CD8-positive, alpha-beta T cell (primary cell): ENCODE measurements at places on chromosomes 16 and 17.

- DNase-seq, result no peak
Observed at GRCh38 chr16:84262939-84263338, 23.1 kb upstream of the KCNG4 start.

- DNase-seq, result no peak
Observed at GRCh38 chr17:55648086-55648485, 74.6 kb downstream of the TMEM100 start.

DNA sequence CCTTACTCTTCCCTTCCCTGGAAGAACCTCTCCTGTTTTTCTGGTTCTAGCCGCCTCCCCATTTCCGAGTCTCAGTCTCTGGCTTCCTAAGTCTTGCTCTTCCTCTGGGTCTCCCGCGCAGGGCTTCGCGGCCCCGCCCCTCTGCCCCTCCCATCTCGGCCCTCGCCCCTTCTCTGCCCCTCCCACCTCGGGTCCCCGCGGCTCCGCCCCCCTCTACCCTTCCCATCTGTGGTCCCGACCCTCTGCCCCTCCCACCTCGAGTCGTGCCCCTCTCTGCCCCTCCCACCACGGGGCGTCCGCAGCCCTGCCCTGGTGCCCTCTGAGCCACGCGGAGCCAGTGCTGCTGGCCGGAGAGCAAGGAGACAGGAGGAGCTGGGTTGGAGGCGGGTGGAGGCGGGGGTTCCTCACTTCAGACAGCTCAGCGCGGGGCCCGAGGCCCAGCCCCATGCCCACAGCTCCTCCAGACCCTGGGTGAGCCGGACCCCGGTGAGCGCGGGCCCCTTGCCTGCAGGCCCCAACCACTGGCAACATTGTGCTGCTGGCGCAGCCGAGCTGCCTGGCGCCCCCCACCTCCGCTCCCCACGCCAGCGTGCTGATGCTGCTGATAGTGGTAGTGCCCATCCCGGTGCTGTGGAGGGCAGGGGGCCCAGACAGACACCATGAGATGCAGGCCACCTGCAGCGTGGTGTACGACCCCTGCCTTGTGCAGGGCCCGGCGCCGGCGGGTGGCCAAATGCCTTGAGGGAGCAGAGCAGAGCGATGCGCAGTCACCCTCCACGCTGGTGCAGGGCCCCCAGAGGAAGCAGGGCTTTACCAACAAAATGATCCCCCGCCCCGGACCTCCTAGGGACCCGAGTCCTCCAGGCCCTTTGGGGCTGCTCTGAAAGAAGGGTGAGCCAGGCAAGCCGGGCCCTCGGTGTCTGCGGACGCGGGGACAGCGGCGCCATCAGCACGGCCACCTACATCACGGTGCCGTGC, 2115.3 kb downstream of the TP53TG3F start:
- DNase-seq, result no peak

GRCh38 chr17:71176331-71176730, 944.5 kb upstream of the SOX9 start:
- DNase-seq, result no peak

GRCh38 chr17:29504711-29505110, 62.1 kb downstream of the ABHD15 start:
- no peak for DNase-seq

DNA sequence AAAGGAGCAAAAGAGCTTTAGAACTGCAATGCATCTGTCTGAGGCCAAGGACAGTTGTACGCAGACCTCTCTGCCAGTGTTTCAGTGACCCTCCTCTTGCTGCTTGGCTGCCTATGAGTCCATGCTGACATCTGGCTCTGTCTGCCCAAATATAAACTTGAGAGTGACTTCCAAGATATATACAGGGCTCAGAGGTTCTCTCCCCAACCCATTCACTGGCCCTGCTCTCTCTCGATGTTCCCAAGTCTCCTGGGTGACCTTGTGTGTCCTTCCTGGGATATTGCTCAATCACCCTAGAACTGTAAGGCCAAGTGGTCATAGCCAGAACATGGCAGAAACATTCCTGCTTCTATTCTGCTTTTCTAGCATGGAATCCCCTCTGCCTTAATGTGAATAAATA, 716.3 kb downstream of the WWOX start:
- no peak for DNase-seq

- DNase-seq, result no peak
Observed at GRCh38 chr16:65961476-65962143, 404.9 kb upstream of the CDH5 start.

DNA sequence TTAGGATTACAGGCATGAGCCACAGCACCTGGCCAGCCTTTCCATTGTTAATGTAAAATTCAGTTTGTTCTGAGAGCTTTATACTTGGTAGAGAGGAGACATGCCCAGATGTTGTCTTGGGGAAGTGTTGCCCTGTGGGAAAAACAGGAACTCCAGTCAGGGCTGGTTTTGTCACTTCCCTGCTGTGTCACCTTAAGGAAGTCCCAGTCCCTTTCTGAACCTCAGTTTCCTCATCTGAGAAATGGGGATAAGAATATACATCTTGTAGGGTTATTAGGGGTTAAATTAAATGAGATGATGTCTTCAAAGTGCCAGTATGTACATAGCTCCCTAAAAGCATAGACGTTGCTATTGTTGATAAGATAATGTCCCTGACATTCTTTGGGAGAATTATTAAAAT, 25.3 kb downstream of the CLEC16A start:
- no peak for DNase-seq

- DNase-seq, result no peak
Observed at GRCh38 chr16:165539-166374, at the start of gene HBM. TSS of gene HBM (plus strand) at chr16:165978. CDS start at chr16:165998, 20 bp downstream.

DNA sequence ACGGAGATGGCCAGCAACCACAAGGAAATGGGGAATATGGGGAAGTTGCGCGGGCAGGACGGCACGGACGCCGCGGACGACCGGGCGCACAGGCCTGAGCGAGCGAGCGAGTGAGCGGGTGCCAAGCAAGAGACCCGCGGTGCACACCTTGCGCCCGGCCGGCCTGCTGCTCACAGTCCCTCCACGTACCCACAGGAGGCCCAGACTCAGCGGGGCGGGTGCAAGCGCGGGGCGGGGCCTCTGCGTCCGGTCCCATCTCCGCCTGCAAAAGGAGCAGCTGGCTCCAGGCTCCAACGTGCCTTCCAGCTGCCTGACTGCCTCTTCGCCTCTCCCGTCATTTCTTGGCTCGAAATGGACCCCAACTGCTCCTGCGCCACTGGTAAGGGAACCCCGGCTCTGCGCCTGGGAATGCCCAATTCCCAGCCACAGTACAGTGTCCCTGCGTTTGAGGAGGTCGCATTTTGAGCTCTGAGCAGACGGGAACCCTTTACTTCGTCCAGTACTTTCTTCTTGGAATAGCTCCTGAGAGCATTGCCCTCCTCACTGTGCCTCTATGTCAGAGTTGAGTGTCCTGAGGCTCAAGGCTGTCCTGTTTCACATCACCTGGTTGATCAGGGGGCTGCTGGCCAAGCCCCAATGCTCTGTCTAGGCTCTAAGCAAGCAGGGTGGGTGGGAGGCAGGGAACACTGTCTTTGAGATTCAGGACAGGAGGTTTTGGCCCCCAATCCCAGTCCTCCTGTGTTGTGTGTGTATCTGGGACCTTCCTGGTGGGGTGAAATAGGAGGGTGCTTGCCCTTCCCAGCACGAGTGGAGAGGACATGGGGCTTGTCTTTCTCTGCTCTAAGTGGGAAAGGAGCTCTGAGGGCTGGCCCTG, 8.1 kb upstream of the MT1E start:
- no peak for DNase-seq

DNA sequence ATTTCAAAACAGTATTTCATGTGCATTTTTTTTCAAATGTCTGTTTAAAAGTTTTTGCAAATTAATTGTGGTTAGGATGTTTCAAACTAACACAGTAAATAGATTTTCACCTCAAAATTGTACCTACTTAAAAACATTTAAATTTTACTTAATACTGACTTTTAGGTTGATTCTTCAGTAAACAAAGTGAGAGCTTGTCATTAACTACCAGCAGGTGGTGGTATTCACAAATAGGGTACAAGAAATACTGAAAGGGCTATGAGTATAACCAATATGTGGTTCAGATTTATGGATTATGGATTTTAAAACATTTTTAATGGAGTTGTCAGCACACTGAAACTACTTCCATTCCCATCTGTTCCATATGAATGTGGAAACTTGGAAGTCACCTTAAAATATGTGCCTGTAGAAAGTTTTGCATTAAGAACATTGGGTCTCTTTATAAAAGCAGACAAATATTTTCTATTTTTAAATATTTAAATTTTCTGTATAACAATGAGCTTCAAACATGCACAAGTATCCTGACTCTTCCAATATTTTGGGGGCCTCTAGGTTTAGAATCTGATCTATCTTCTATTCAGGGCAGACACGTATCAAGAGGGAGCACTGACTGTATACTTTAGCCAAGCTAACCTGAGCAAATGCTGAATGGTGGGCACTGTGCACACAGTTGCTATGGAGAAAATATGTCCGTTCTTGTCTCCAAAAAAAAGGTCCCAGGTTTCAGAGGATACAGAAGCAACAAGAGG, 155.6 kb downstream of the SNX11 start:
- no peak for DNase-seq

- DNase-seq, result no peak
Observed at GRCh38 chr16:23365602-23366240, 63.6 kb downstream of the SCNN1B start.

DNA sequence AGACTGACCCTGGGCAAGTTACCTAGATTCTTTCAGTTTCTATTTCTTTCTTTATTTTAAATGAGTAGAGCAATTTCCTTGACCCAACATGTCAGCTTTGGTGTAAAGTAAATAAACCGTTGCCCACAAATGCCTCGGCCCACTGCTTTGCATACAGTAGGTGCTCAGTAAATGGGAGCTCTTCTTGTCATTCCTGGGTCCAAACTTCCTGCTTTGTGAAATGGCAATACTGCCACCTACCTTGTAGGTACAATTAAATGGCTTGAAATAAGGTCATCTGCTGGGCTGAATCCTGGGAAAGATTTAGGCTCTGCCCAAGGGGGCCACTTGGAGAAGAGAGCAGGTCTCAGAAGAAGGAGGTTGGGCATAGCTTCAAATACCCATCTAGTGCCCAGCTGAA, 253.0 kb downstream of the HS3ST3B1 start:
- no peak for DNase-seq

- peak; percentile 55 for DNase-seq
Observed at GRCh38 chr16:47143677-47144558, at the start of gene NETO2. TSS of gene NETO2 (minus strand) at chr16:47143945. CDS start at chr16:47143612, 333 bp downstream.

GRCh38 chr16:68740628-68741346, 3.7 kb downstream of the CDH1 start:
- DNase-seq, result no peak

GRCh38 chr17:8894673-8895578, 27.5 kb upstream of the PIK3R6 start:
- DNase-seq, result peak; percentile 60

GRCh38 chr17:75182319-75182568, 515 bp downstream of the SUMO2 start:
- no peak for DNase-seq

GRCh38 chr17:62597920-62598319, 29.6 kb upstream of the MRC2 start:
- DNase-seq, result no peak

DNA sequence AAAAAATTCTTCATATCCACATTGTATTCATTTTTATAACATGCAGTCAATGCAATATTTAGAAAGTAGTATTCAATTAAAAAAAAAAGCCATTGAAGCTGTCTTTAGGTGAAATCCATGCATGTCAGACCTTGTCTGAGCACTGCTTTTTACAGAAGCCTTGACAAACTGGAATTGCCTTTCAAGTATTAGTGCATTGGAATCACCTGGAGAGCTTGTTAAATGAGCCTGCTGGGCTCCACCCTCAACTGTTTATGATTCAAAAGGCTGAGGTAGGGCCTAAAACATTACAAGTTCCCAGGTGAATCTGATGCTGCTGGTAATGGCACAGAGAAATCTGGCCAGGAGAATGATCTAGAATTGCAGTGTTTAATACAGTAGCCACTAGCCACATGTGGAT, 85.8 kb downstream of the HIC1 start:
- DNase-seq, result no peak

DNA sequence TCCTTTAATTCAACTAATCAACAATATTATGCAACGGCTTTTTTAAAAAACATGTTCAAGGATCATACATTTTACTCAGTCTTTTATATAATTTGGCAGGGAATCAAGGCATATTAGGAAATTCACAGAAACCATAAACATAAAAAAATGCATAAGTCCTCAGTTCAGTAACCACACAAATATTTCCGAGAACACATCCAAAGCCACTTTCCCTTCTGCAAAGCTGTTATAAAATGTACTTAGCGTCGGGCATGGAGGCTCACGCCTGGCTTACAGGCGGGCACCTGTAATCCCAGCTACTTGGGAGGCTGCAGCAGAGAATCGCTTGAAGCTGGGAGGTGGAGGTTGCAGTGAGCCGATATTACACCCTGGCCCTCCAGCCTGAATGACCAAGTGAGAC, 9.7 kb upstream of the ZC3H7A start:
- no peak for DNase-seq

DNA sequence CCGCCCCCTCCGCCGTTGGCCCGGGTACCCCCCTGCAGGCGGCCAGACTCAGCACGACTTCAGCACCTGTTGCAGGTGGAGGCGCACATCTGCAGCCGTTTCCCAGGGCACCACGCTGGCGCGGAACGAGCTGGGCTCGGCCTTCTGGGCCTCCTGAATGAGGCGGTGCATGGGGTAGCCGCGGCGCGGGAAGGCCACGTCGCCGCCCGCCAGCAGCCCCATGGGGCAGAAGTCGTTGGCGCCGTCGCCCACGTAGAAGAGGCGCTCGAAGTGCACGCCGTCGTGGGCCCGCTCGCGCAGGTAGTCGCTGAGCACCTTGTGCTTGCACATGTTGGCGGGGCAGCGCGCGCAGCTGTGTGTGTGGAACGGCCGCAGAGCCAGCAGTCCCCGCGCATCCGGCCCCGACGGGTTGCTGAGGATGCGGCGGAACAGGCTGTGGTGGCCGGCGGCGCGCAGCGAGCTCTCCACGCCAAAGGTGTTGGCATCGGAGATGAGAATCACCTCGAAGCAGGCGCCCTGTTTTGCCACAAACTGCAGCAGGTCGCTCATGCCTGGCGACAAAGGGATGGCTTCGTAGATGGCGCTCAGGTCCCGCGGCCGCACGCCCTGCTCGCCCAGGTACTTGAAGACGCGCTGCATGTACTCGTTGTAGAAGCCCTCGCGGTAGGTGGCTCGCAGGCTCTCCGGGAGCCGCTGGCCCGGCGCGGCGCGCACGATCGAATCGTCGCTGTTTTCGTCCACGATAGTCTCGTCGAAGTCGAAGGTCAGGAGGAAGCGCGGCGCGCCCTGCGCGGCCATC, 6.2 kb downstream of the PHOSPHO1 start:
- peak; percentile 59 for DNase-seq

DNA sequence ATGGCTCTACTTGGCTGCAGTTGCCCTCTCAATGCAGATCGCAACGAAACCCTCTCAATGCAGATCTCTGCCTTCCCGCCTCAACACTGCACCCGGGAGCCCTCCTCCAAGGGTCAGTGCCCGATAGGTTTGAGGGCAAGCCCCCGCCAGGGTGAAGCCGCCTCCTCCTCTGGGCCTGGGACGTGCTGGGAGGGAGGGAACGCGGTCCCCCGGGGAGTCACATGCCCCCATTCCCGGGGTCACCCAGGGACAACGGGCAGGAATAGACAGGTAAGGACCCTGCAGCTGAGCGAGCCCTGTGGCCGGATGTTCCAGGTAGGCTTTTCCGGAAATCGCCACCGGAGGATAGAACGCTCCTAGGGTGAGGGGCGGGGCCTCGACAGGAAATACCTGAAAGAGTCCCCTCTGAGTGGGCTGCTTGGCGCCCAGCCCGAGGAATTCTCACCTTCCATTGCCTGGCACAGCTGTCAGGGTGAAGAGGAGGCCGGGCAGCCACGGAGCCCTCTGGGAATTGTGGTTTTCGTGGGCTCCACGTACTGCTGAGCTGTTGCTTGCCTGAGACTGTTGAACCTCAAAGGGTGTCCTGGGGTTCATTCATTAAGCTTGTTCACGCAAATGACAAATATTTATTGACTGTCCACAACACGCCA, 12.8 kb downstream of the ZNF174 start:
- no peak for DNase-seq

- DNase-seq, result no peak
Observed at GRCh38 chr17:42284566-42284965, 3.7 kb upstream of the STAT5A start.
